Activated naive CD8-positive, alpha-beta T cell treated with anti-CD3 and anti-CD28 coated beads, Interleukin-2, amount 10 ng/mL, durations not matched to agents 7 days and 5 days (primary cell): ENCODE measurements at places on chromosomes 16 and 17. TPM values are rescaled to one million over a fixed set of nuclear protein-coding genes. Genes with fewer than 3 reads are reported as not detected.

DNA sequence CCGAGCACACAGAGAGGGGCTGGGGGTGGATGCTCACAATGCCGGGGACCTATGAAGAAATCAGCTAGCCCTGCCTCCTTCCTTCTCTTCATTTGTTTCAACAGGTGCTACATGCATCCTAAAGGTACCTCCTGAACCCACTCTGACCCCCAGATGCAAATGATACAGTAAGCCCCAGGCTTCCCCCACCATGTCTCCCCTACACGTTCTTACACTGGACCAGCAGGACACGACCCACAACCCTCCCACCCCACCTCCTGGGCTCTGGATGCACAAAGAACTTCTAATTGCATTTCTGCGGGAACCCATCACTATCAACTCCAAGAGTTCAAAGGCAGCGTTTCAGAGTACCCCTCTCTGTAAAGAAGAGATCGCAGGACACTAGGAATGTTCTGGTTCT is 2.1 kb downstream of the XYLT1 start:
- H3K27me3 ChIP-seq: peaks cover 2% of the 10 kb centered on the region
- H3K4me1 ChIP-seq: peaks cover 38% of the 10 kb centered on the region
- H3K36me3 ChIP-seq: peaks cover 38% of the 10 kb centered on the region
- peak overlapping the region; percentile 93 for H3K4me3 ChIP-seq
- no peak for DNase-seq
- H3K27ac ChIP-seq: peak overlapping the region; percentile 82

- H3K36me3 ChIP-seq: no peaks in the 10 kb centered on the region
- no peak overlapping the region for H3K4me3 ChIP-seq
- peaks cover 13% of the 10 kb centered on the region for H3K27me3 ChIP-seq
Observed at GRCh38 chr16:24668481-24669061, 60.9 kb upstream of the TNRC6A start.

DNA sequence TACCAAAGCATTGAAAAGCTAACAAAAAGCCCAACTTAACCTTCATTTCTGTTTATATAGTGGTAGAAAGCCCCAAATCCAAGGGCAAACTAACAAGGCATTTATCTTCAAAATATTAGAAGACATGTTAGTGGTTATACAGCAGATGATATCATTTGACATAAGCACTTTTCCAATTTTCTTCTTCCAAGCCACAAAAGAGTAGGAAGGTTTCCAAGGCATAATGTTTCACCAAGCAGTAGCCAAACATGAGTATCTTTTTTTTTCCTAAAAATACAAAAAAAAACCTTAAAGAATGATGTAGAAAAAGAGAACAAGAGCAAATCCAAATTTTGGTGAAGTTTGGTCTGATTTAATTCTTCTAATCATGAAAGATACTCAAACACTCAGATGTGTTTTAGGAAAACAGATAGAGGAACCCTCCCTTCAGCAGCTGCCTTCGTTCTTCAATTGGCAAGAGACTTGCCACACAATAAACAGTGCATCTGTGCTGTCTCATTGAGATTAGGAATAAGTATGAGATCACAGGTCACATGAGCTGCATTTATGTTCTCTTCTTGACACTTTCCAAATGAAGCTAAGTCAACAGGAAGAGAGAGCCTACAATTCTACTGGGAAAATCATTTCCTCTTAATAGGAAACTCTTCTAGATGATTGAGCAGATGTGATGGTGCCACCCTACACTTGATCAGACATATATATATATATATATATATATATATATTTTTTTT is 106.7 kb downstream of the TTC19 start:
- H3K4me1 ChIP-seq: peaks cover 1% of the 10 kb centered on the region
- no peaks in the 10 kb centered on the region for H3K27me3 ChIP-seq
- no peak for DNase-seq
- peaks cover 28% of the 10 kb centered on the region for H3K36me3 ChIP-seq
- no peak overlapping the region for H3K4me3 ChIP-seq

GLOD4 gene
- 64.8 TPM for total RNA-seq

GRCh38 chr16:50208460-50208931 is 55.4 kb downstream of the TENT4B start:
- H3K27ac ChIP-seq: no peak overlapping the region
- no peaks in the 10 kb centered on the region for H3K27me3 ChIP-seq
- no peak for DNase-seq
- H3K4me3 ChIP-seq: no peak overlapping the region
- H3K36me3 ChIP-seq: no peaks in the 10 kb centered on the region

GRCh38 chr17:48047113-48047740 is 932 bp upstream of the NFE2L1 start:
- no peaks in the 10 kb centered on the region for H3K27me3 ChIP-seq
- H3K4me1 ChIP-seq: peaks cover 51% of the 10 kb centered on the region
- peak; percentile 42 for DNase-seq
- peak overlapping the region; percentile 99 for H3K4me3 ChIP-seq
- peaks cover 14% of the 10 kb centered on the region for H3K36me3 ChIP-seq

TAF1C gene
- 70.8 TPM for total RNA-seq

GRCh38 chr17:27531469-27531961 is 75.3 kb downstream of the KSR1 start:
- H3K27me3 ChIP-seq: no peaks in the 10 kb centered on the region
- H3K36me3 ChIP-seq: peaks cover 2% of the 10 kb centered on the region
- H3K4me1 ChIP-seq: peaks cover 60% of the 10 kb centered on the region
- H3K4me3 ChIP-seq: no peak overlapping the region

TEFM gene
- 15.3 TPM for total RNA-seq

SHPK gene
- total RNA-seq: 11.8 TPM

- H3K27ac ChIP-seq: no peak overlapping the region
- H3K27me3 ChIP-seq: peaks cover 2% of the 10 kb centered on the region
Observed at GRCh38 chr16:56777001-56777400, 47.1 kb downstream of the NUP93 start.

- H3K36me3 ChIP-seq: peaks cover 13% of the 10 kb centered on the region
- peak; percentile 83 for DNase-seq
- peak overlapping the region; percentile 87 for H3K4me3 ChIP-seq
- H3K27ac ChIP-seq: peak overlapping the region; percentile 97
- no peaks in the 10 kb centered on the region for H3K27me3 ChIP-seq
Observed at GRCh38 chr16:31458073-31458843, 1.0 kb upstream of the ARMC5 start.

- no peak overlapping the region for H3K4me3 ChIP-seq
- H3K27ac ChIP-seq: no peak overlapping the region
- peaks cover 5% of the 10 kb centered on the region for H3K4me1 ChIP-seq
- no peak for DNase-seq
- peaks cover 2% of the 10 kb centered on the region for H3K36me3 ChIP-seq
Observed at GRCh38 chr16:53960954-53961616, 257.1 kb downstream of the FTO start.

GRCh38 chr16:69399361-69399760 is 13.6 kb upstream of the TERF2 start:
- no peak overlapping the region for H3K4me3 ChIP-seq
- DNase-seq: no peak
- H3K27ac ChIP-seq: no peak overlapping the region
- peaks cover 21% of the 10 kb centered on the region for H3K4me1 ChIP-seq
- peaks cover under 1% of the 10 kb centered on the region for H3K36me3 ChIP-seq

DNA sequence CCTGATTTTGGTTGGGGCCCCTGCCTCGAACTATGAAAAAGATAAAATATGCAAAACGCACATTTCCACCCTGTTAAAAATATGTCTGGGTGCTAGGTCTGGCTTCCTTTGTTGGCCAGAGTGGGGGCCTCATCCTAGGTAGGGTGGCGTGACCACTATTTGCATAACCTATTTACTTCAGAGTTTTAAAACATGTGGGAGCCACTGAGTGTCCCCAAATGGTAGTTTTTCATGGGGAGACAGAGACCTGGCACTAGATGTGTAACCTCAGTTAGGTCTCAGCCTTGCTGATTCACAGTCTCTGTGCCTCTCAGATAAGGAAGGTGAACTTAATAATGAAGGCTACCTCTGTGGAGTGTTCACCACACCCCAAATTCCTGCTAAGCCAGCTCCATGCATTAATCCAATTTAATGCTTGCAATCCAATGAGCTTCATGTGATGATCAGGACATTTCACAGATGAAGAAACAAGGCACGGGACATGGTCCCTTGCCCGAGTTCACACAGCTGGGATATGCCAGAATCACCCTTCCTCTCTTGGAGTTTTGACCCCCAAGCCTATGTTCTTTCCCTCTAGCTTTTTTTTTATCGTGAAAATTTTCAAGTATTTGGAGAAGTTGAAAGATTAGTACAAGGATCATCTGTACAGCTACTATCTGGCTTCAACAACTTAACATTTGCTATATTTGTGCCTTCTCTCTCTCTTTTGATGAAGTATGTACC is 103.4 kb downstream of the IRF8 start:
- no peak overlapping the region for H3K4me3 ChIP-seq
- no peak overlapping the region for H3K27ac ChIP-seq
- H3K4me1 ChIP-seq: peaks cover 14% of the 10 kb centered on the region
- no peaks in the 10 kb centered on the region for H3K36me3 ChIP-seq

DNA sequence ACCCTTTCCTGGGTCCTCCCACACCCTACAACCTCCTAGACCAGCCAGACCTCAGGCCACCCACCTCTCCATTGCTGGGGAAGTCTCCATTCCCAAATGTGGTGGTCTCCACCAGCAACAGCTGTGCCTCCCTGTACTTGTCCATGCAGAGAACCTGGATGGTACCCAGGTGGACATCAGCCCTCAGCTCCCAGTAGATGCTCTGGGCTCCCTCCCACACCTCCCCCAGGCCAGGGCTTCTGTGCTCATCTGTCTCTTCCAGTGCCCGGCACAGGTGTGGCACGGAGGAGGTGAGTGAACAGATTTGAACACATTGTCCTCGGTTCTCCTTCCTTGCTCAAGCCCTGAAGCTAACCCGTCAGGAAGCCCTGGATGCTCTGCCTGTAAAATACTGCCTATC is 34.6 kb downstream of the LGALS9 start:
- no peaks in the 10 kb centered on the region for H3K4me1 ChIP-seq
- H3K27ac ChIP-seq: no peak overlapping the region
- no peak overlapping the region for H3K4me3 ChIP-seq
- peaks cover 1% of the 10 kb centered on the region for H3K27me3 ChIP-seq
- no peaks in the 10 kb centered on the region for H3K36me3 ChIP-seq

GRCh38 chr16:24918641-24919040 is 72.9 kb downstream of the SLC5A11 start:
- H3K36me3 ChIP-seq: peaks cover 21% of the 10 kb centered on the region
- H3K4me3 ChIP-seq: no peak overlapping the region
- DNase-seq: no peak
- no peak overlapping the region for H3K27ac ChIP-seq

- H3K4me3 ChIP-seq: no peak overlapping the region
- H3K27me3 ChIP-seq: no peaks in the 10 kb centered on the region
- no peak for DNase-seq
- no peaks in the 10 kb centered on the region for H3K4me1 ChIP-seq
- H3K27ac ChIP-seq: no peak overlapping the region
- H3K36me3 ChIP-seq: peaks cover 4% of the 10 kb centered on the region
Observed at GRCh38 chr16:70331588-70332358, 14.9 kb upstream of the DDX19A start.

KRT33A gene
- total RNA-seq: not detected

PRKCB gene
- 120 TPM for total RNA-seq

SARM1 gene
- total RNA-seq: 25.6 TPM

DNA sequence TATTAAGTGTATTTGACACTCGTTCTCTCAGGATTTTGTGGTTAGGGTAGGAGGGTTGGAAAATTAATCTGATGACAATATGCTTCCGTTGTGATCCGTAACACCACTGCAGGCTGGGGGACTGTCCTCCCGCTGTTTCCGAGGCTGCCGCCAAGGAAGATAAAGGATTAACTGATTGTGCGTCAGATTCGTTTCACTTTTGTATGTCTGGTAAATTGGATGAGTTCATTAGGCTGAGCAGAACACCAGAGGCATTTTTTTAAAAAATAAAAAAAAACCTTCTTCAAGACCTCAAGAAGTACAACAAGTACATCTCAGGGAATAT is 486.7 kb upstream of the SALL1 start:
- DNase-seq: no peak
- no peak overlapping the region for H3K27ac ChIP-seq
- no peaks in the 10 kb centered on the region for H3K4me1 ChIP-seq
- H3K27me3 ChIP-seq: no peaks in the 10 kb centered on the region
- H3K4me3 ChIP-seq: no peak overlapping the region
